ENCODE measurements at places on chromosomes 2 and 18.

- DNase-seq = no peak
Observed at GRCh38 chr2:222447131-222447530, 22.8 kb downstream of the SGPP2 start.

DNA sequence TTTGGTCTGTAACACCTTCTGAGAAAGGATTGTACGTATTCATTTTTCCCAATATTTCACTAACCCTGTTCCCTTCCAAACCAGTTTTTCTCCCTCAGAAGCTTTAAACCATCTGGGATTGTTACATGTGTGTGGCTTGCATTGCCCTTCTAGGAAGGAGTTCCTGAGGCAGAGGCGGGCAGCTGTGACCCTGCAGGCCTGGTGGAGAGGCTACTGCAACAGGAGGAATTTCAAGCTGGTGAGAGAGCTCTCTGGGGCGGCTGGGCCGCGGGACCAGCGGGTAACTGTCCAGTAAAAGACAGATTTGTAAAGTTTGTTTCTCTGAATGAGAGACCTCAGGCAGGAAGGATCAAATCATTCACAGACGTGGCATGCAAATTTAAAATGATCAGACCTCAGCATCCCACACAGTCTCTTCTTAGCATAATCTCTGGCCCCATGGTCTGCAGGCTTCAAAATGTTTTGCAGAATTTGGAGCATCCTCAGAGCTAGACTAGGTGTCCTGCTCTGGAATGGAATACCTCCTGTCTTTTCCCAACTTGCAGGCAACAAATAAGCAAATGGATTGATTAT, 40.2 kb upstream of the GPR17 start:
- DNase-seq = no peak

GRCh38 chr2:241888641-241889040, 19.1 kb downstream of the RTP5 start:
- no peak for DNase-seq

- DNase-seq = no peak
Observed at GRCh38 chr2:203040966-203041521, 26.4 kb downstream of the NBEAL1 start.

- no peak for DNase-seq
Observed at GRCh38 chr2:842151-842803, 108.4 kb upstream of the SNTG2 start.

- no peak for DNase-seq
Observed at GRCh38 chr2:149648282-149649030, 60.9 kb upstream of the MMADHC start.

DNA sequence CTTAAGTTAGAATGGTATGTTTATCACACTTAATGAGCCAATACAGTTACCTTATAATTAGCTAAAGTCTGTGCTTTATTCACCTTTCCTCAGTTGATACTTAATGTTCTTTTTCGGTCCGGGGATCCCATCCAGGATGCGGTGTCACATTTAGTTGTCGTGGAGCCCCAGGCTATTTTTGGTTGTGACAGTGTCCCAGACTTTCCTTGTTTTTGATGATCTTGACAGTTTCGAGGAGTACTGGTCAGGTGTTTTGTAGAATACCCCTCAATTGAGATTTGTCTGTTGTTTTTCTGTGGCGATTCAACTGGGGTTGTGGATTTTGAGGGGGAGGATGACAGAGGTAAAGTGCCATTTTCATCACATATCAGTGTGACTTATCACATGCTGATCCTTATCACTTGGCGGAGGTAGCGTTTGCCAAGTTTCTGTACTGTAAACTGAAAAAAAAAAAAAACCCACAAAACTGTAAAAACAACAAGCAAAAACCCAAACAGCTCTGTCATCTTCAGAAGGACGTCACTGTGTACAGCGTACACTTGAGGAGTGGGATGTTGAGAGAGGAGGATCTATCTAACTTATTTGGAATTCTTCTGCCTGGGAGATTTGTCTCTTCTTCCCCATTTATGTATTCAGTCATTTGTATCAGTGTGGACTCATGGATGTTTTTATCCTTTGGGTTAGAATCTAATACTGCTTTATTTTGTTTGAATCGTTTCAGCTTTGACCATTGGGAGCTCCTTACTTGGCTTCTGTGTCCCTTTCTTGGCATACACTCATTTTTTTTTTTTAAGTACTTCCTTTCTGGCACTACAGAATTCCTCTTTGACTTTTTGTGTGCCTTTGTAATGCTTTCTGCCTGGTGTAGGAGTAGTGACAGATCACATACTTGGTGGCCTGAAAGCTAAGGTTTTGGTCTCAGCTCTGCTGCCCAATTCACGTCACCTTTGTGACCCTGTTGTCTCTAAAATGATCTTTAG, 68.1 kb downstream of the FMNL2 start:
- no peak for DNase-seq

GRCh38 chr2:236531195-236531594, 38.4 kb upstream of the ACKR3 start:
- no peak for DNase-seq

- no peak for DNase-seq
Observed at GRCh38 chr2:216671081-216671411, 24.3 kb downstream of the IGFBP5 start.

DNA sequence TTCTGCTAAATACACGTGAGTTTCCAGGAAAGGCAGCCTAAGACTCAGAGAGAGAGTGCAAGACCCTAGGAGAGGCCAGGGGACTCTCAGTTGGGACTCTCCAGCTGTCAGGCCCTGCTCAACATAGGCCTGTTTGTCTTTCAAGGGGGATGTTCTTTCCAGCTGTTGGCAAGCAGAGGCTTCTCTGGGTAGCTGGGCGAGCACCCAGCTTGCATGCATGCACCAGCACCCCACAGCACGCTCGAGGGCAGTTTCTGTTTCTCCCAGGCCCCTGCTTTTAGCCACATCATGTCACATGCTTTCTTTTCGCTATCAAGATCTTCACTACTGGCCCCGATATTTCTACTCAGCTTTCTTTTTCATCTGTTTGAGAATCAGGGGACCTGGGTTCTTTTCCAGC, 479.3 kb upstream of the HS6ST1 start:
- no peak for DNase-seq

DNA sequence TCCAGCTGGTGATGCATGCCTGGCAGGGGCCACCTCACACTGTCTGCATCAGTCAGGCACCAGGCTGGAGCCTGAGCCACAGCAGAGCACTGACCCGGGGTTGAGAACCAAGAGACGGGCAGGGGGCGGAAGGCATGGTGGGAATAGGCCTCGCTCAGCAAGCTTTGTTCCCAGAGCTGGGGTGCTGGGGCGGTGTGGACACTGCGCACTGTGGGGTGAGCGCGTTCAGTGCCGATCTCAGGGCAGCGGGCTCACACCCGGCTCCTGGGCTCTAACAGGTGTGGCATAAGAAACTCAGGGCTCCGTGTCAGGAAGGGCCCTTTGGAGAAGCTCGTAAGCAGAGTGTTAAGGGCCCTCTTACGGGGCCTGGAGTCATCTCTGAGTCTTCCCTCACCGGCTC, 15.7 kb downstream of the SH3RF3 start:
- no peak for DNase-seq

- DNase-seq = no peak
Observed at GRCh38 chr18:41744421-41745030, 210.5 kb upstream of the PIK3C3 start.

GRCh38 chr2:132407784-132408183, 8.8 kb upstream of the GPR39 start:
- DNase-seq = no peak

DNA sequence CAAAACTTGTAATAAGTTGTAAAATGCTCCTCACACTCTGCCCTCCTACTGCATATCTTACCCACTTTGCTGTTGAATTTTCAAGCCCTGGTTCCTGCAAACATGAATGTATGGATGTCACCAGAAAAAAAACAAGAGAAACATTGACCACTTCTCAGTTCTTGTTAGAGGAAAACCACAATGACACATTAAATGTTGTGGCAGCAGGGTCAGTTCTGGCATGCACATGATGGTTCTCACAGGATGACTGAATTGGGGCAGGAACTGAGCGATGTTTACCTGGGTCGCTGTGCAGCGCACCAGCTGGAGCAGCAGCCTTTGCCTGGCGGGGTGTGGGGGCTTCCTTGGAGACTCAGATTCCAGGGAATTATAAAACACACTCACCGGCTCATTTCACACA, 14.0 kb upstream of the PRKCE start:
- no peak for DNase-seq

DNA sequence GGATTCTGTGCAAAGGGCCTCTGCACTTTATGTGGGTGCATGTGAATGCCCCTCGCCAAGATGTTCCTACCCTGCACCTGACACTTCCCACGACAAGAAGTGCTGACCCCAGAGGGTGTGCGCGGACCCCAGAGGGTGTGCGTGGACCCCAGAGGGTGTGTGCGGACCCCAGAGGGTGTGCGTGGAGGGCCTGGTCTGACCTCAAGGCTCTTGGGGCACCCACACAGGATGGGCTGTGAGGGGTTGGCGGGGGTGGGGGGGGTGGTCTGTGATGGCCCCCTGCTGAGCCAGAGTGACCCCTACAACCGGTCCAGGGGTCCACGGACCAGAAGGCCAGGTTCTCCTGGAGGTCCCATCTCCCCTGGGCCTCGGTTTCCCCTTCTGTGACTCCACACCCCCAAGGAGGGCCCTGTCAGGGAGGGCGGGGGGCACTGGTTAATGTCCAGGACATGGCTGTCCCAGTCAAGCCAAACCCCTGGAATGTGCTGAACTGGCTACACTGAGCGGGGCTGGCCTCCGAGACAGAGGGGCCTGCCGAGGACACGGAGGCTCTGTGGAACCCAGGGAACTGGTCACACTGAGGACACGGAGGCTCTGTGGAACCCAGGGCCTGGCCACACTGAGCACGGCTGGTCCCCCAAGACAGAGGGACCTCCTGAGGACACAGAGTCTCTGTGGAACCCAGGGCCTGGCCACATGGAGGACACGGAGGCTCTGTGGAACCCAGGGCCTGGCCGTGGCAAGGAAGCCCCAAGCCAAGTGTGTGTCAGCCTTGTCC, 3.1 kb downstream of the NEU4 start:
- DNase-seq = no peak

GRCh38 chr2:43224131-43224570, 2.3 kb downstream of the ZFP36L2 start:
- no peak for DNase-seq

GRCh38 chr2:232211743-232212686, 166.5 kb upstream of the ALPP start:
- no peak for DNase-seq

DNA sequence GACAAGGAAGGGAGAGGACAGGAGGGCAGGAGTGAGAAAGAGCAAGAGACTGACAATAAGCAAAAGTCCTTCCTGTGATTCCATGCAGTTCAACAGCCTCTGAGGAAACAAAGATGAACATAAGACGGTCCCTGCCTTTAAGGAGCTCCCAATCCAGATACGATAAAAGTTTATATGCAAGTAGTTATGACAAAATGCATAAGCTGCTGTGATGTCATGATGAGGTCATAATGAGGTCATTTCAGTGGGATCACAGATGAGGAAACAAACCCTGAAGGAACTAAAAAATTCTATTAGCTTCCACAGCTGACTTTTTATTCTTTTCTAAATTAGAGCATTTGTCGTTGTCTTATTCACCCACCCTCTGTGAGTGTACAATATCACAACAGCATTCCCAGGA, 458.5 kb upstream of the ACVR2A start:
- no peak for DNase-seq

GRCh38 chr2:217353591-217353990, 493.7 kb upstream of the TNP1 start:
- DNase-seq = no peak

GRCh38 chr2:25453199-25453905, 111.6 kb upstream of the DNMT3A start:
- DNase-seq = no peak

GRCh38 chr2:46393347-46393820, 86.0 kb upstream of the TMEM247 start:
- DNase-seq = no peak

- no peak for DNase-seq
Observed at GRCh38 chr18:78073275-78073674, 823.6 kb downstream of the GALR1 start.

DNA sequence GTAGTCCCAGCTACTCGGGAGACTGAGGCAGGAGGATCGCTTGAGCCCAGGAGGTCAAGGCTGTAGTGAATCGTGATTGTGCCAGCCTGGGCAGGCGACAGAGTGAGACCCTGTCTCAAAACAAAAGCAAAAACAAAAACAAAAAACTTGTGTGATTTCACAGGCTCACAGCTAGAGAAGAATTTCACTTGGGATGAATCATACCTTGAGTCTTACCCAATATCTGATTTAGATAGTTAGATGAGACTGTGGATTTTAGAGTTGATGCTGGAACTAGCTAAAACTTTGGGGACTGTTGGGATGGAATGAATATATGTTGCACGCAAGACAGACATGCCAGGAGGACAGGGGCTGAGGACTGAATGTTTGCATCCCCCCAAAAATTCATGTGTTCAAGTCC, 4.4 kb downstream of the ANKRD29 start:
- no peak for DNase-seq

DNA sequence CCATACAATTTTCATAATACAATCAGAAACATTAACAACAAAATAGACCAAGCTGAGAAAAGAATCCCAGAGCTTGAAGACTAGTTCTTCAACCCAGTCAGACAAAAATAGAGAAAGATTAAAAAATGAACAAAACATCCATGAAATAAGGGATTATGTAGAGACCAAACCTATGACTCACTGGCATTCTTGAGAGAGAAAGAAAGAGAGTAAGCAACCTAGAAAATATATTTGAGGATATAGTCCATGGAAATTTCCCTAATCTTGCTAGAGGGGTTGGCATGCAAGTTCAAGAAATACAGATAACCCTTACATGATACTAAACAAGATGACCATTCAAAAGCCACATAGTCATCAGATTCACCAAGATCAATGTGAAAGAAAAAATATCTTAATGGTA, 281.7 kb downstream of the CCDC85A start:
- DNase-seq = no peak

- no peak for DNase-seq
Observed at GRCh38 chr18:41996020-41996419, 41.0 kb downstream of the PIK3C3 start.

GRCh38 chr2:23926290-23926749, 603 bp downstream of the ATAD2B start:
- no peak for DNase-seq

DNA sequence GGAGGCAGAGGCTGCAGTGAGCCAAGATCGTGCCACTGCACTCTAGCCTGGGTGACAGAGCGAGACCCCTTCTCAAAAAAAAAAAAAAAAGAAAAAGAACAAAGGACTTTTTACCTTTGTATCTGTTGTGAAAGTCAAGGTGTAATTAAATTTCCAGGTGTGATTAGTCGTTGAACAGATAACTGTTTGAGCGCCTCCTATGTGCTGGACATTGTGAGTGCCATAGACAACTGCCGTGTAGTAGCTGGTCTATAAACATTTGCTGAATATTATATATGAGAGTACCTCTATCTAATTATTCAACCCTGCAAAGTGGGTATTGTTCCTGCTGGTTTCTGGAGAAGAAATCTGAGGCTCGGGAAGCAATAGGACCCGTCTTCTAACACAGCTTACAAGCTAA, 71.8 kb downstream of the ASAP2 start:
- no peak for DNase-seq

Data from LNCaP clone FGC (cell line).